ENCODE measurements at places on chromosomes 5 and 9.

DNA sequence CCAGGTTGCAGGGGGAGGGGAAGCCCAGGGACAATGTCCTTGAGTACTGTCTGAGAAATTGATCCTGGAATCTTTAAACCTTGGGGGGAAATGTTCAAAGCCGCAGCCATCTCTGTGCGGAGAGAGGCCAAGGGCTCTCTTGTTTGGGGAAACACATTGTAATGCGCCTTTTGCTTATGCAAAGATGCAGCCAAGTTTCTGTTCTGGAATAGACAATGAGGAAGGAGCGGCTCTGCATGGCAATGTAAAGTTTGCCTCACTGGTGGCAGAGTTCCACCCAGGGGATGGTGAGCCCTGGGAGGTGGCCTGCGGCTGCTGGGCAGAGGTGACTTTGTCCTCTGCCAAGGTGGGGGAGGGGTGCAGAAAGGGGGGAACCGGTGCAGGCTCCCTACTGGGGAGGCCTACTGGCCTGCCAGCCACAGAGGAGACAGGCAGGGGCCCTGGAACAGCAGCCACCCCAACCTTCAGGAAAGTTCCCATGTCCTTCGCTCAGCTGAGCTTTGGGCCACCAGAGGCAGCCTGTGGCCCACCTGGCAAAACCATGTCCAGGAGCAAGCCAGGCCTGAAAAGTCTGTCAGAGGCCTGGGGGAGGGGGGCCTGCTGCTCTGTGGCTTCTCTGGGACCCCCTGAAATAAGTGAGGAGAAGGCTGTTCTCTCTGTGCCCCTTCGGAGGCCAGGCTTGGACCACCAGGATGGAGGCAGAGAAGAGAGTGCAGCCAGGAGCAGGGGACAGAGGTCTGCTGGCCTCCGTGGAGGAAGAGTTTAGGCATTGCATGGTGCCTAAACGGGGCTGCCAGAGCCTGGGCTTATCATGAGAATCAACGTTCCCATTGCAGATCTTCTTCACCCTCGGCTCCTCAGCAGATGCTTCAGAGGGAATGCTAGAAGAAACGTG lies 127.8 kb downstream of the ZNF354C start:
- DNase-seq = no peak

DNA sequence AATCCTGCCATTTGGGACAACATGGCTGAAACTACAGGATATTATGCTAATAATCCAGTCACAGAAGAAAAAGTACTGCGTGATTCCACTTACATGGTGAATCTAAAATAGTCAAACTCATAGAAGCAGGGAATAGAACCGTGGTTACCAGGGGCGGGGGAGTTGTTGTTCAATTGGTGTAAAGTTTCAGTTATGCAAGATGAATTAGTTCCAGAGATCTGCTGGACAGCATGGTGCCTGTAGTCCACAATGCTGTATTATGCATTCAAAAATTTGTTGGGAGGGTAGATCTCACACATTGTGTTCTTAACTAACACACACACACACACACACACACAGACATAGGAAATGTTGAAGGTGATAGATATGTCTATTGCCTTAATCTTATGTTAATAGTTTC lies 480.5 kb downstream of the DMRT2 start:
- DNase-seq = no peak

- no peak for DNase-seq
Observed at GRCh38 chr5:81070571-81071255, 110.5 kb downstream of the RASGRF2 start.

DNA sequence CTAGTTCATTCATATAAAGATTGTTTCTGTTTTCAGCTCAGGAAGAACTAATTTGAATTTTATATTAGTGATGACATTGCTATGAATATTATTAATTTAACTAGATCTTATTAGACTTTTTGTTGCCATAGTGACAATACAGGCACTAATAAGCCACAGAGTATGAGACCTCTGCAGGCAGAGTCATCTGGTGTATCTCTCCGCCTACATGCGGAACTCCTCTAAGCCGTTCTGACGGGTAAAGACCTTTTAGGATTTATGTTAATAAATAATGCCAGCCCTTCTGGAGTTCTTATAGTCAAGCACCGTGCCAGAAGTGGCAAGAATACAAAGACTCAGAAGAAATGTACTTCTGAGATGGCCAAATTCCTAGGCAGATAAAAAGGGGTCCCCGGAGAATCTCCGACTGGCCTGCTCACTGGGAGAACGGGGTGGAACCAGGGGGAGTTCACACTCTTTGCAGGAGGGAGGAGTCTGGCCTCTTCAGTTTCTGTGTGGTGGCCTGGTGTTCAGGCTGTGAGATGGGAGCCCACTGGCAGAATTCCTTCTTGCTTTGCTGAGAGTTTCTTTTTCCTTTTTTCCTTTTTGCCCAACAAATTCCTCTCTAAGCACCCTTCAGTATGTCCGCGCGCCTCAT lies 85.1 kb upstream of the IL12B start:
- DNase-seq = no peak

DNA sequence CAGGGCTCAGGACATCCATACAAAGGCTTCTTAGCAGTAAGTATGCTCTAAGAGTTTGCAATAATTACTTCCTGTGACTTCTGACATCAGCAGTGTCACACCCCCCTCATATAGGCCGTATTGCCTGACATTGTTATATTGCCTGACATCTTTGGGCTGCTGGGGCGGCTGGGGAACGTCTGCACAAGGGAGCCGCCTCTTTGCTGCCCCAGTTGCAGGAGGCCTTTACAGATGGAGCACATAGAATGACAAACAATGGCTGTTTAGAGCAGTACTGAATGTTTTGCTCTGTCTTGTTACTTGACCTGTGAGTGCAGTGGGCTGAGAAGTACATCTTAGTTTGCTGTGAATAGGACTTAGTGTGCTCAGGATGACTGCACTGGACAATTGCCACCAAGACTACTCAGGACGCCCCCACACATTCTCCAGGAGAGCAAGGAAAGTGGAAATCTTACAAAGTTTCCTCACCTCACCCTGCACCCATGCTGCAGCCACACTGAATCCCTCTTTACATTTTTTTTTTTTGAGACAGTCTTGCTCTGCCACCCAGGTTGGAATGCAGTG lies 65.4 kb upstream of the SPOCK1 start:
- no peak for DNase-seq

DNA sequence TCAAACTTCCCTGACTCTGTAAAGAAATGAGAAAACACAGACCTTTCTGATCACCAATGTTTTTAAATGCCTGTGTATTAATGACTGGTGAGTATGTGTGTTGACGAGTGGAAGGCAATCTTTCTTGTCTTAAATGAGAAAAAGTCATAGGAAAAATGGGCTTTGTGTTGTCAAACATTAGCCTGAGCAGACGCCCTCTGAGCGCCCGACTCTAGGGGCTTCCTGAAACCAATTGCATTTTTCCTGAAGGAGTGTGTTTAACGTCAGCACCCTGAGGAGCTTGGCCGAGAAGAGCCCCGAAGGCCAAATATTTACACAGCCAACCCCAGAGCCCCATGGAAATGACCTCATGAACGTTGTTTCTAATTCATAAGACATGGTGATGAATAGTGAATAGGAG lies 154.3 kb downstream of the PHF2 start:
- DNase-seq = no peak

- no peak for DNase-seq
Observed at GRCh38 chr5:167511276-167511675, 780.2 kb upstream of the WWC1 start.

DNA sequence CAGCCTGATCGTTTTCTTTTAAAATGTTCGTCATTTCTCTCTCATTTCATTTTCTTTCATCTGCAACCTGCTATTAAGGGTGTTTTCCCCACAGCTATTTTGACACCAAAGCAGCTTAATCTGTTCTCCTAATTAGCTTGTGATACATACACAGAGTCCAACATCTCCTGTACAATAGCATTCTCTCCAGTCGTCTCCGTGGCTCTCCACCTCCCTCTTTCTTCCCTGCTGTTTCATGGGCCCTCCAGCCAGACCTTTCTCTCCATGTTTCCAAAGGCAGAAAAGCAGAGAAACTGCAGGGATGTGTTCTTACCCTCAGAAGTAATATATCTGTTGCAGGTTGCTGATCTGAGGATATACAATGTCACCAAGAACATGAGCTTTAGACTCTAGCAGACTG lies 88.8 kb upstream of the SPOCK1 start:
- DNase-seq = no peak

GRCh38 chr9:110892689-110893088 lies 145.6 kb downstream of the LPAR1 start:
- DNase-seq = no peak

GRCh38 chr5:125045646-125046045 lies 299.2 kb upstream of the ZNF608 start:
- DNase-seq = no peak

Data from NCI-H1048 (cell line).